Substantia nigra (tissue), 51 donors: ENCODE measurements at places on chromosomes 3 and 15.

GRCh38 chr15:75188499-75188898 lies 13.2 kb upstream of the C15orf39 start:
- DNase-seq, result no peak

- no peak for DNase-seq
Observed at GRCh38 chr3:159146856-159147435, 345.1 kb downstream of the MFSD1 start.

DNA sequence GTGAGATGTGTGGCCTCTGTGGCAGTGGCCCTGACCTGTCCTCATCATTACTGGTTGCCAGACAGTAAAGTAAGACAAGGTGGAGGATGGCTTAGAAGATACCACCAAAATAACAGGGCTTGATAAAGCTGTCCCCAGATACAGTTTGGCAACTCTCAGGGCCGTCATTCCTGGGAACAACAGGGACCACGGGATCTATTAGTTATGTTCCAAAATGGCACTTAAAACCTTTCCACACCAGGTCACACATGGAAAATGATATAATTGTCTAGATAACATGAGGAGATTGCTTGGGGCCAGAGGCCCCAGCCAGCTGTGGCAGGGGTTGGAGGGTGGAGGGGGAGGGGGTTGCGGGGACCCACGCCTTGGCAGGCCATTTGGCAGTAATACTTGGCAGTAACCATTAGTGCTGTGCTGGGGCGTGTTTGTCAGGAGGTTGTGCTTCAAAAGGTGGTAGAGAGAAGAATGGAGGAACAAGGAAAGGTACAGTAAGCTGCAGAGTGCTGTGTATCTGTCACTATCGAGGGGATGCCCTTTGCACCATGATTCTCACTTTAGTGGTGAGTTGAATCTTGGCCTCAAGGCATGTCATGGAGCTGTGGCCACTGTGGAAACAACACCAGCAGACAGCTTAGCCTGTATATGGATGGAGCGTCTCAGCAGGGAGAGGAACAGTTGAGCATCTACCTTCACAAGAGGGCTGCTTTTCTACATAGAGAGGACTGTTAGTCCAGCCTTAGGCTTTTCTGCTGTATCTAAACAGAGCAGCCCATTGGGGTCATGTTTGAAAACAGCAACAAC lies 14.0 kb downstream of the PLCL2 start:
- no peak for DNase-seq

- DNase-seq, result no peak
Observed at GRCh38 chr15:99170476-99171065, 65.7 kb downstream of the SYNM start.

DNA sequence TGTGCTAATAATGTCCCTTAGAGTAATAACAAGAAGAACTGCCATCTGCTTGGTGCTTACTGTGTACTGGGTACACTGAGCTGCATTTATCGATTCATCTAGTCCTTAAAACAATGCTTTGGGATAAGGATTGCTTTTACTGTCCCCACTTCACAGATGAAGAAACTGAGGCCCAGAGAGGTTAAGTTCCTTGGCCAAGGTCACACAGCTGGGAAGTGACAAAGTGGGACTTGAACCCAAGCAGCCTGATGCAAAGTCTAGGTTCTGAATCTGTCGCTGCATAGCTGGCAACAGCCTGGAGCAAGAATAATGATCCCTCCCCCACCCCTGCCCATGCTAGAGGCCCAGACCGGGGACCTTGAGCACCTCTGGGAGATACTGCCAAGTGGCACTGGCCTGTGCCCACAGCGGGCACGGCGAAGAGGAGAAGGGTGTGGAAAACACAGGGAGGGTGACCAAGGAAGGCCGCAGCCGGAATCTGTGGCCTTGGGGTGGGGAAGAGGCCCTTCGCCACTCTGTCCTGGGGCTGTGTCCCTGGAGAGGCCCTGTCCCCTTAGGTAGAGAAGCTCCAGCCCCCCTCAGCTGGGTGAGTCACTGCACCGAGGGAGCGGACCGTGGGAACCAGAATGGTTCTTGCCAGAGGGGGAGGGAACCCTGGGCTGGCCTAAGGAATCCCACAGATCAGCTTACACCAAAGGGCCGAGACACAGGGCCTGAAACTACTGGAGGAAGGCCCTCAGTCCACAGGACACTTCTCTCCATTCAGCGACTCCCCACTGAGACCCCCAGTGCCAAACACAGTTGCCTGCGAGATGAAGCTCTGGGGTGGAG lies 3.5 kb downstream of the PLXND1 start:
- no peak for DNase-seq

DNA sequence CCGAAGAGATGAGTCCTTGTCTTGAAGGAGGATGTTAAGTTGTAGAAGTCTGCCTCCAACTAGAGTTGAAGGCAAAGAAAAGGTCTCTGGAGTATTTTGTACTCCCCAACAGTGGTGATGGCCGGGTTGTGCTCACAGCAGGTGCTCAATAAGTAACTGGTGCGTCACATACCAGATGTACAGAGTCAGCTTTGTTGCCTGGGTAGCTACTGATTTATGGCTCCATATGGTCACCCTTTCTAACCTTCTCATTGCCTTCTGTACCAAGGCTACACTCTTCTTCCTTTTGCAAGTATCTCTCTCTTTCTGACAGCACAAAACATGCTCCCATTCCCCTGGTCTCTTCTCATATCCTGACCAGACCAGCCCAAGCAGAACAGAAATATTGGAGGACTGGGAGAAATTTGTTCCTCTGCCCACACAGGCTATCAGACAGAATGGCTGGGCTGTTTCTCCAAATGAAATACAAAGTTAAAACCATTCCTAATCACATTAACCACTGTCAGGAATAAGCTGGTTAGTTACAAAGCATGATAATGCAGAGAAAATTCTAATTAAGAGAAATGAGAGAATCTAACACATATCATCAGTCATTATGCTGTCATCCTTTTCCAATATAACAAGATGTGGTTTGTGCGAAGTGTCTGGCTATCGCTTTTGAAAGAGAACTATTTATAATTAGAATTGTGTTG lies 150.1 kb upstream of the LRRN1 start:
- DNase-seq, result no peak

GRCh38 chr15:38843051-38843501 lies 278.5 kb upstream of the RASGRP1 start:
- no peak for DNase-seq

- DNase-seq, result no peak
Observed at GRCh38 chr3:112231727-112232126, 62.3 kb downstream of the SLC9C1 start.

GRCh38 chr3:168981396-168981795 lies 682.1 kb downstream of the MECOM start:
- DNase-seq, result no peak

GRCh38 chr15:51736751-51737521 lies 519 bp downstream of the LYSMD2 start:
- DNase-seq, result peak; percentile 54

DNA sequence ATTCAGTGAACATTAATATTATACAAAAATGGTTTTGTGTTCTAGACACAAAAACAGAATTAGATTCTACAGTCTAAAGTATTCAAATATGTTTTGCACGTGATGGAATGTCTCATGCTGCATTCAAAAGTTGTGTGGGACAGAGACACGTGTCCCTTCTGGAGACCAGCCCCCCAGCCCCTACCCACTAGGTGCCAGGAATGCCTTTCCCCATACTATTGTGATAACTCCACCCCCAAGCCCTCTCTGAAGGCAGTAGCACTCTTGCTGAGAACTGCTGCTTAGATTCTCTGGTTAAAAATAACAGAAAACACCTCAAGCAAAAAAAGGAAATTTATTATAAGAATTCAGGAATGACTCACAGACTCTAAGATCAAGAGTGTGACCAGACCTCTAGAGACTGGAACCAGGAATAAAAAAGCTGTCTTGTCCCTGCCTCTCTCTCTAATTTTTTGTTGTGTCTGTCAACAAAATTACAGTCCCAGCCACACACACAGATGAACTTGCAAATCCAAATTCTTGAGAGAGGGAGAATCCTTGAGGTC lies 57.7 kb downstream of the PXYLP1 start:
- no peak for DNase-seq

GRCh38 chr15:31558840-31559239 lies 232.2 kb downstream of the KLF13 start:
- DNase-seq, result no peak

DNA sequence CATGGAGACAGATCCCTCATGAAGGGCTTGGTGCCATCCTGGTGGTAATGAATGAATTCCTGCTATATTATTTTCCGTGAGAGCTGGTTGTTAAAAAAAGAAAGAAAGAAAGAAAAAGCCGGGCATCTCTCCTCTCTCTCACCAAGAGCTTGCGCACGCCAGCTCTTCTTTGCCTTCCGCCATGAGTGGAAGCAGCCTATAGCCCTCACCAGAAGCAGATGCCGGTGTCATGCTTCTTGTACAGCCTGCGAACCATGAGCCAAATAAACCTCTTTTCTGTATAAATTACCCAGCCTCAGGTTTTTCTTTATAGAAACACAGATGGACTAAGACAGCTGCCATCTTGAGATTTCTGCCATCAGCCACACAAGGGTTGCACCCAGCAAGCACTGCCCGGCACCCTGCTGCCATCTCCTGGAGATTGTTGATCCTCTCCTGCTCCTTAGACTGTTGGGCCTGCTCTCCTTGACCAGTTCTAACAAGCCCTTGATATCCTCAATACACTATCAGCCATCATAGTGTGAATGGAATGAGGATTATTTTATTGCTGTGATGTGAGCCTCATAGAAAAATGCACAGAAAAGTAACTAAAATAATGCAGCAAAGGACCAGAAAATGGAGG lies 3.5 kb upstream of the AHSG start:
- DNase-seq, result no peak

DNA sequence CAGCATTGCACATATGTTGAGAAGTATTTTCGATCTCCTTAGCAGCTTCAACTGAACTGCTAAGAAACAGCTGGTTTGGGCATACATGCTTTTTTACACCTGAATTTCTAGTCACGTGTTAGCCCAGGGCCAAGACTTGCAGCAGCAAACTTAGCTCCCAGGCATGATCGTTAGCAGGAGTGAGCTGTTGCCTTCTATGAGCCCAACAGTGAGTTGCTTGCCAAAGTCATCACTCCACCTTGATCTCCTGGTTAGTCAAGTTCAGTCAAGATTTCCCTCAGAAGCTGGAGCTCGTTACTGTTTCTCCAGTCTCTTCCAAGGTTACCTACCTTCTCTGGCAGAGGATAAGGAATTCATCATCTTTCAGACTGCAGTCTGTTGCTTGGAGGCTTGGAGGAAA lies 100.4 kb upstream of the SEMA6D start:
- DNase-seq, result no peak

DNA sequence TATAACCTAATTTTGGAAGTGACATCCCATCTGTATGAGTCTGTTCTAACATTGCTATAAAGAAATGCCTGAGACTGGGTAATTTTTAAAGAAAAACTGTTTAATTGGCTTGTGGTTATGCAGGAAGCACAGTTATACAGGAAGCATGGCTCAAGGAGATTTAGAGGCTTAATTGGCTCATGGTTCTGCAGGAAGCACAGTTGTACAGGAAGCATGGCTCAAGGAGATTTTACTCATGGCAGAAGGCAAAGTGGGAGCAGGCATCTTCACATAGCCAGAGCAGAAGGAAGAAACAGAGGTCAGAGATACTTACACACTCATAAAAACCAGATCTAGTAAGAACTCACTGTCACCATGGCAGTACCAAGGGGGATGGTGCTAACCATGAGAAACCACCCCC lies 193.1 kb upstream of the ADAMTS9 start:
- DNase-seq, result no peak

DNA sequence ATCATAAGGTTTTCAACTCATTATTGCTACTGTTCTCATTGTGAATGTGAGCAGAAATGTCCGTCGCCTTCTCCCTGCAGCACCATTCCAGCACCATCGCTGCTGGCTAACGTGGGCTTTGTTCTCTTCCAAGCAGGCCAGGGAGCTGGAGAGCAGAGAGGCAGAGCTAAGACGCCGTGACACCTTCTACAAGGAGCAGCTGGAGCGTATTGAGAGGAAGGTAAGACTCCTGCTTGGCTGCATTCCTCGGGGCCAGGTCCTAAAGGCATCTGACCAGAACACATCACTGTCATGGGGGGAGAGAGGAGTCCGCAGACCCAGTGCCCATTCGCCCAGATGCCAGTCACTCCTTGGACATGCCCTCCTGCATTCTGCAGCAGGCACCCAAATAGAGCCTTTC lies 130.4 kb upstream of the PLXNA1 start:
- DNase-seq, result no peak

DNA sequence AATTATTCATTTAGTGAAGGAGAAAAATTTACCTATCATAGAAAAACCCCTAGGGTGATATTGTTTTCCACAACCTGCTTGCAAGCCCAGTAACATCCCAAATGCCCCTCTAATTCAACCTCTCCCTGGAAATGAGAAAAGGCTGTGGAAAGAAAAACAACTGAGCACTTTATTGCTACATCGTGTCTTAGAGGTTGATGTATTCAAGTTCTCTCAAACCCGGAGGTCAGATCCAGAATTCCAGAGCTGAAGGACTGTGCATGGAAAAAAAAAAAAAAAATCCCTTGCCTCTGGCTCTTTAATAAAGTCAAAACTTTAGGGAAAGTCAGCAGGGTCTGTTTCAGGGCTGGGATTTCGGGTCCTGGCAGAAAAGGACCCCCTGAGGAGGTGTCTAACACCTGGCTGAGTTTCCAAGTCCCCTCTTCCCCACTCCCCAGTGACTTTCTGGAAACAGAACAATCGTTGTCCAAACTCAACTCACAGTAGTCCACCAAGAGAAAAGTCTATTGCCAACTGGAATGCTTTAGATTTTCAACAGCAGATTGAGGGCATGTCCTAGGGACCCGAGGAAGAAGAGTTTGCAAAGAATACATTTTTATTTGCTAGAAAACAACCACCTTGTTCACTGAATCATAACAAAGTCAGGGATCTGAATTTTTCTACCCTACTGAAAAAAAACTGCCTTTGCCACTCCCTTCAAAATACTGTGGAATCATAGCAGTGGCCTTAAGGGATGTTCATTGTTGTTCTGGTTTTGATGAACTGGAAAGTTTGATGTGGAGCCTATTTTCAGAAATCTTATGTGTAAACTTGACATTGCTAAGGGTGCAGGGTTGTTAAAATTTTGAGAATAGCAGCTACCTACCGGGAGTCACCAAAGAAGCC lies 207.5 kb upstream of the ADAMTS9 start:
- no peak for DNase-seq

DNA sequence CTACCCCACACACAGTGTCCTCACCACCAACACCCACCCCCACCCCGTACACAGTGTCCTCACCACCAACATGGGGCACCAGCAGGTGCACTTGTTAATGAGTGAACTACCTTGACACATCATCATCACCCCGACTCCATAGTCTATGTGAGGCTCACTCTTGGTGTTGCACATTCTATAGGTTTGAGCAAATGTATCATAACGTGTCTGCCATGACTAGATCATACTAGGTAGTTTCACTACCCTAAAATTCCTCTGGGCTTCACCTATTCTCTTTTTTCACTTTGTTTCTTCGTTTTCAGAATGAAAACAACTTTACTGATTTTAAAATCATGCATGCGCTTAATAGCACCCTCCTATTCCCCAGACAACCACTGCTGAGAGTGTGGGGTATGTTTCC lies 102.6 kb upstream of the SLC6A6 start:
- no peak for DNase-seq

GRCh38 chr3:162317046-162317445 lies 820.4 kb downstream of the OTOL1 start:
- no peak for DNase-seq

DNA sequence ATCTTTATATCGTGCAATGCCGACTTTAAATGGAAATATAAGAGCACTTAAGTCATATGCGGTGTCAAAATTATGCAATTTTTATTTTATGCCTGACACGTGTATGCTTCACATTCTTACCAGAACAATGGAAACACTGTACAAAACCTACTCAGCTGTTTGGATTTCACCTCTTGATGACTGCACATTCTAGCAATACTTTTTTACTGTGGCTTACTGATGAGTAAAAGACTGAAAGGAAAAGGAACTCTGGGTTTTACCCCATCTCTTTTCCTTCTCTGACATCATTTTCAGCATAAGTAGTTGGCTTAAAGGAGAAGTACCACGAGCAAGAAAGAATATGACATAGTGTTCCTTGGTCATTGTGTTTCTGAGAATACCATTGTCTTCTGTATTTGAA lies 142.8 kb downstream of the POLR2M start:
- no peak for DNase-seq
